ENCODE measurements at places on chromosomes 16 and 17.

GRCh38 chr17:81564778-81565177 lies 12.6 kb upstream of the FAAP100 start:
- DNase-seq = no peak

- DNase-seq = no peak
These were observed 35.8 kb downstream of the MPRIP start for GRCh38 chr17:17077861-17078732.

- DNase-seq = no peak
These were observed 304.6 kb upstream of the CDH11 start for GRCh38 chr16:65426484-65426883.

DNA sequence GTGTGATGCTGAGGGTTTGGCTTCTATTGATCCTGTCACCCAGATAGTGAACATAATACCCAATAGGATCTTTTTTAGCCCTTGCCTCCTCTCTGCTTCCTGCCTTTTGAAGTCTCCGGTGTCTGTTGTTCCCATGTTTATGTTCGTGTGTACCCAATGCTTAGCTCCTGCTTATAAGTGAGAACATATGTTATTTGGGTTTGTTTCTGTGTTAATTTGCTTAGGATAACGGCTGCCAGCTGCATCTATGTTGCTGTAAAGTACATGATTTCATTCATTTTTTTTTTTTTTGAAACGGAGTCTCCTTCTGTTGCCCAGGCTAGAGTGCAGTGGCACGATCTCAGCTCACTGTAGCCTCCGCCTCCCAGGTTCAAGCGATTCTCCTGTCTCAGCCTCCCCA lies 23.0 kb downstream of the DUS2 start:
- DNase-seq = no peak

DNA sequence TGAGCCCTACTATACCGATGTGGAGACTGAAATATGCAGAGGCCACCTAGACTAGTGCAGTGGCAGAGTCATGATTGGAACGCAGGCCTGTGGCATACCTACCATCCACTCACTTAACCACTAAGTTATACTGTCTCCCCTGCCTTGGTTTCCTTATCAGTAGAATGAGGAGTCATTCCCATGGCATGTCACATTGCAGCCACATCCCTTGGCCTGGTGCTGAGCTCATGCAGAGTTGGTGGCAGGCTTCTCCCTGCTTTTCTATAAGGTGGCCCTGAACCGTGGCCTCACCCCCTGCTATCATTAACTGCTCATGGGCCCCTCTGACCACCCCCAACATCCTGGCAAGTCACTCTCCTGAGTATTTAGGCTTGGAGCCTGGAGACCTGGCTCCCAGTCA lies 212.5 kb downstream of the KATNIP start:
- DNase-seq = no peak

DNA sequence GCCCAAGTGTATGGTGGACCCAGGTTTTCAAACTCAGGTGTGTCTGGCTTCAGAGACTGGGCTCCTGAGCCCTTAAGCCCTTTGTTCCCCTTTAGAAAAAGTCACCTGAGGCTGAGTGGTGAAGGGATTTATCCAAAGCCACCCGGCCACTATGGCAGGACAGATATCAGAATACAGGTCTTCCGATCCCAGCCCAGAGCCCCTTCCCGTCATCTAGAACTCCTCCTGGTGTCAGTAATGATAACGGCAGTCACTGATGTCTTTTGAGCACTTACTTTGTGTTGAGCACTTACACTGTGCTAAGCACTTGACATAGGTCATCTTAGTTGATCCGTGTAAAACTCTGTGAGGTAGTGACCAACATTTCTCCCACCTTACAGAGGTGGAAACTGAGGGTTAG lies 16.6 kb downstream of the NOD2 start:
- DNase-seq = no peak

GRCh38 chr17:20206068-20206467 lies 196.9 kb downstream of the SPECC1 start:
- DNase-seq = peak; percentile 49

DNA sequence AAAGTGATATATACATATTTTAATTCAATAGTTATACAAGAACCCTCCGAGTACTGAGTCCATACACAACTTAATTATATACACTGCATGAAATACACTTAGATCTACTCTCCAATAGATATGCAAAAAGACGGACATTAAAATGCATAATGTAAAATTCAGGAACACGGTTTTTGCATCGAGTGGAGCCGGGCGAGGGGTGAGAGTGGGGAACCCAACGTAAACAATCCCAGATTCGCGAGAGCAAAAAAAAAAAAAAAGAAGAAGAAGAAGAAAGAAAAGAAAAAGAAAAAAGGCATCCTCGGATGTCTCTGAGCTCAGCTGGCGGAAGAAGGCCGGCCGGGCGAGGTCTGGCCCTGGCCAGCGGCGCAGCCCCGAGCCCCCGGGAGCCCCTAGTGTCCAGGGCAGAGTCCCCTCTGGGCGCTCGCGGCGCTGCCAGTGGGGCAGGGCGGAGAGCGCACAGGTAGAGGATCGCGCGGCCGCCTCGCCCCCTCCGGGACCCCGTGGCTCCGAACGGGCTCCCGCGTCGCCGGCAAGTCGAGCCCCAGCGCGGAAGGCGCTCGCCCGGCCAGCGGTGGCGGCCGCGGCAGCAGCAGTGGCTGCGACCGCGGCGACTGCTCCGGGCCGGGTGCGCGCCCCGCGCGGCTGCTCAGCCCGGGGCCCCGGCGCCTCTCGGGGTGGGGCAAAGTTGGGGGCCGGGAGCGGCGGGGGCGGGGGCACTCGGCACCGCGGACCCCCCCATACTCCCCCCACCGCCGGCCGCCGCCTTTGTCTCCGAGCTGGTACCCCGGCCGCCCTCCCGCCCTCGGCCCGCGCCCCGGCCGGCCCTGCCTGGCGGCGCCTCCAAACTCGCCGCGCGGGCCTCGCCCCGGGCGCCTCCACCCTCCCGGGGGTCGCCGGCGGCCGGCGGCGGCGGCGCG lies 9.6 kb upstream of the ZFHX3 start:
- DNase-seq = peak; percentile 59

DNA sequence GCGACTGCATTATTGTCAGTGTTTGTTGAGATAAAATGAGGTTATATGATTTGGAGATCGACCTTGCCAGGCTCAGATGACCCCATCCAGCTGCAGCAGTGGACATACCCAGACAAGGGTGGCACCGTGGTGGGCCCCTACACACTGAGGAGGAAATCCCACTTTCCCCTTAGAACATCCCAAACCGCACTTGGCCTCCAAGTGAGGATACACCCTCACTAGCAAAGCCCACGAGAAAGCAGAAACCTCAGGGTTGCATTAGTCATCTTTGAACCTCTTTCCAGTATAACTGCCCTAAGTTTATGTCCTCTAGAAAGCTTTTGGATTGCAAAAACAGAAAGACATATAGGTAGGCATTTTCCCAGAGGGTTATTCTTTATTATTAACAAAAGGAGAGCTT lies 101.5 kb downstream of the CLEC16A start:
- no peak for DNase-seq

All from suppressor macrophage treated with lipopolysaccharide for 1 hour (primary cell).